ENCODE measurements at places on chromosomes 2 and 18. TPM values are rescaled to one million over a fixed set of nuclear protein-coding genes. Genes with fewer than 3 reads are reported as not detected.

DNA sequence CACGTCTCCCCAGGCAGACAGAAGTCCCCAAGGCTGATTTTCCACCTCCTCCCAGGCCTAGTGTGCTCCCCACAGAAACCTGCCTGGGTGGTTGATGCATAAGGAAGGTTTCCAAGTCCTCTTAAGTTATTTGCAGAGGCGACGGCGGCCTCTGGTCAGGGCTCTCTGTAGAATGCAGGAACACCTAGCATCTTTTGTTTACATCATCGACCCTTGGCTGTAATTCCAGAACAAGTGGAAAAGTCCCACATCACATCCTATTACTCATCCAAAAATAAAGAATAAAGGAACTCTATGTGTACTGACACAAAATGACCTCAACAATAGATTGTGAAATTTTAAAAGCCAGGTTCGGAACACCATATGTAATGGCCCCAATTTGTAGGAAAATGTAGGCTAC is 211.1 kb downstream of the ALPK2 start:
- no peak for DNase-seq
- H3K27ac ChIP-seq = no peak overlapping the region
- no peaks in the 10 kb centered on the region for H3K36me3 ChIP-seq
- H3K4me3 ChIP-seq = no peak overlapping the region

FOXI3 gene
- not detected for polyA plus RNA-seq

- no peak overlapping the region for H3K4me3 ChIP-seq
- H3K27me3 ChIP-seq = peaks cover 4% of the 10 kb centered on the region
- no peak for DNase-seq
- H3K4me1 ChIP-seq = no peaks in the 10 kb centered on the region
These were observed 180.4 kb downstream of the FAM124B start for GRCh38 chr2:224221455-224221913.

- H3K36me3 ChIP-seq = no peaks in the 10 kb centered on the region
- DNase-seq = no peak
- H3K27ac ChIP-seq = no peak overlapping the region
- no peaks in the 10 kb centered on the region for H3K4me1 ChIP-seq
- no peak overlapping the region for H3K4me3 ChIP-seq
These were observed 171.2 kb downstream of the ACOXL start for GRCh38 chr2:110903548-110903947.

GRCh38 chr18:21513292-21513691 is 87.2 kb downstream of the ESCO1 start:
- no peak overlapping the region for H3K27ac ChIP-seq
- H3K4me3 ChIP-seq = no peak overlapping the region
- no peaks in the 10 kb centered on the region for H3K4me1 ChIP-seq
- DNase-seq = no peak
- H3K27me3 ChIP-seq = no peaks in the 10 kb centered on the region

DNA sequence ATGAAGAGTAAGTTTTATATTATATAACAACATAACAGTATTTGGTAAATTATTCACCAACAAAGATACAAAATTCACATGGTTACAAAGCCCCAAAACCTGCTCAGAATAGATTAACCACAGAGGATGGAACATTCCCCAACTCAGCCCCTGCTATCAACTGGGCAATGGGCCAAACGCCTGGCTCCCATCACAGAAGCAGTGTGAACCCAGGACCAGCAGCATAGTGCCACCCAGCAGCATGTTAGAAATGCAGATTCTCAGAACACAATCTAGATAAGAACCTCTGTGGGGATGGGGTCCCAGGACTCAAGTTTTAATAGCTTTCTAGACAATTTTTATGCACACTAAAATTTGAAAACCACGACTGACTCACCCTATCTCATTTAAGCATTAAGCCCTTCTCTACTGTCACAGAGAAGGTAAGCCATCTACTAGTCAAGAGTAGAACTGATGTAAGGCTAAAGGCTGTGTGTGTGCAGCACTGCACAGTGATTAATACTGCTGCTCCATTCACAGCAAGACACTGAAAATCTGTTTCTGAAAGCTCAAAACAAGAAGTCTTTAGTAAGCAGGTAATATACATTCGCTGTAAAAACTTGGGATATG is 15.2 kb downstream of the AFG3L2 start:
- peaks cover 7% of the 10 kb centered on the region for H3K4me1 ChIP-seq
- no peaks in the 10 kb centered on the region for H3K27me3 ChIP-seq
- H3K4me3 ChIP-seq = no peak overlapping the region
- H3K27ac ChIP-seq = no peak overlapping the region

CAPN14 gene
- polyA plus RNA-seq = not detected

SCN3A gene
- polyA plus RNA-seq = 0.28 TPM

IL18RAP gene
- 0.50 TPM for polyA plus RNA-seq

DNA sequence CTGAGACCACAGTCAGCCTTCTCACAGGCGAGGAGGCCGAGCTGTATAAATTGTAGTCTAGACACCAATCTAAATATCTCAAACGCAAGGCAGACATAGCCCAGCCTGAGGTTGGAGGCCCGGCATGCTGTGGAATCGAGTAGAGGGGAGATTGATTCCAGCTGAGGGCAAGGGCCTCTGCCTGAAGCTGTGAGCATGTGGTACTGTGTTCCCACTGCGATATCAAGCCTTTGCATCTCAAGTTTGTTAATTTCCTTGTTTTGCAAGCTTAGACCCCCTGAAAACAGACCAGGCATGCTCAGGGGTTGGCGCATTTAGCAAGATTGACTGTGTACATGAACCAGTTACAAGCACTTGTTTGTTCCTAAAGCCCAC is 65.1 kb upstream of the FOSL2 start:
- H3K4me1 ChIP-seq = peaks cover 15% of the 10 kb centered on the region
- no peaks in the 10 kb centered on the region for H3K27me3 ChIP-seq
- peak overlapping the region; percentile 64 for H3K27ac ChIP-seq
- no peak overlapping the region for H3K4me3 ChIP-seq
- no peaks in the 10 kb centered on the region for H3K36me3 ChIP-seq

NEB gene
- polyA plus RNA-seq = 0.12 TPM

DNA sequence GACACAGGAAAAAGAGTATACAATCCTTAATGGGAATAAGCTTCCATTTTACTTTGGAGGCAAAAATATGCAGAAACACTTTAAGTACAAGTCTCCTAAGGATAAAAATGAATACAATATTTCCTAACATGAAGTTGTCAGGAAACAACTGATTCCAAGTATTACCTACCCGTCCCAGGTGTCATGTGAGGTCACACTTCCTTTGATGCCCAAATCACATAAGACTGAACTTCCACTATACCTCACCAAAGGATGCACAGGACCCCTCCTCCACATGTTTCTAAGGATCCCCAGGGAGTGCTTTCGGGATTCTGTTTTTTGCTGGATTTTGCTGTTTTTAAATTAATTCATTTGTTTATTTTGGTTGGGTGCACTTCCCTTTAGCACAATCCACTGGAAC is 438.5 kb upstream of the TCF4 start:
- H3K4me3 ChIP-seq = no peak overlapping the region
- no peaks in the 10 kb centered on the region for H3K27me3 ChIP-seq
- no peaks in the 10 kb centered on the region for H3K4me1 ChIP-seq
- H3K36me3 ChIP-seq = no peaks in the 10 kb centered on the region
- no peak for DNase-seq

BCS1L gene
- polyA plus RNA-seq = 20.1 TPM

MBP gene
- polyA plus RNA-seq = 7.9 TPM

PKP4 gene
- polyA plus RNA-seq = 24.6 TPM

GRCh38 chr2:100733391-100734187 is 86.3 kb upstream of the NPAS2 start:
- H3K27ac ChIP-seq = no peak overlapping the region
- no peak overlapping the region for H3K4me3 ChIP-seq
- DNase-seq = no peak
- H3K4me1 ChIP-seq = no peaks in the 10 kb centered on the region
- H3K27me3 ChIP-seq = no peaks in the 10 kb centered on the region

GRCh38 chr2:68385220-68385906 is 20.3 kb downstream of the PLEK start:
- H3K36me3 ChIP-seq = peaks cover 13% of the 10 kb centered on the region
- no peak overlapping the region for H3K27ac ChIP-seq
- no peak for DNase-seq

GRCh38 chr18:23438608-23439366 is 14.3 kb upstream of the RIOK3 start:
- H3K27ac ChIP-seq = no peak overlapping the region
- H3K27me3 ChIP-seq = no peaks in the 10 kb centered on the region
- peak overlapping the region; percentile 76 for H3K4me3 ChIP-seq
- peaks cover 11% of the 10 kb centered on the region for H3K4me1 ChIP-seq
- no peak for DNase-seq

GRCh38 chr2:71789556-71790204 is 336.3 kb downstream of the DYSF start:
- peak; percentile 0 for DNase-seq
- H3K4me1 ChIP-seq = no peaks in the 10 kb centered on the region
- H3K4me3 ChIP-seq = no peak overlapping the region
- H3K27ac ChIP-seq = no peak overlapping the region
- no peaks in the 10 kb centered on the region for H3K36me3 ChIP-seq

HOXD1 gene
- 0.12 TPM for polyA plus RNA-seq

KCNK3 gene
- 2.8 TPM for polyA plus RNA-seq

RESP18 gene
- not detected for polyA plus RNA-seq

GRCh38 chr2:120912101-120912985 is 176.7 kb downstream of the GLI2 start:
- H3K27ac ChIP-seq = peak overlapping the region; percentile 42
- no peaks in the 10 kb centered on the region for H3K36me3 ChIP-seq
- H3K27me3 ChIP-seq = no peaks in the 10 kb centered on the region

- H3K27ac ChIP-seq = no peak overlapping the region
- no peaks in the 10 kb centered on the region for H3K4me1 ChIP-seq
- DNase-seq = no peak
- no peak overlapping the region for H3K4me3 ChIP-seq
These were observed 100.5 kb downstream of the KCNF1 start for GRCh38 chr2:11012131-11012693.

- no peak overlapping the region for H3K4me3 ChIP-seq
- H3K27me3 ChIP-seq = no peaks in the 10 kb centered on the region
- DNase-seq = no peak
- H3K4me1 ChIP-seq = no peaks in the 10 kb centered on the region
- H3K36me3 ChIP-seq = no peaks in the 10 kb centered on the region
- no peak overlapping the region for H3K27ac ChIP-seq
These were observed 111.4 kb downstream of the SPP2 start for GRCh38 chr2:234161932-234162331.

DNA sequence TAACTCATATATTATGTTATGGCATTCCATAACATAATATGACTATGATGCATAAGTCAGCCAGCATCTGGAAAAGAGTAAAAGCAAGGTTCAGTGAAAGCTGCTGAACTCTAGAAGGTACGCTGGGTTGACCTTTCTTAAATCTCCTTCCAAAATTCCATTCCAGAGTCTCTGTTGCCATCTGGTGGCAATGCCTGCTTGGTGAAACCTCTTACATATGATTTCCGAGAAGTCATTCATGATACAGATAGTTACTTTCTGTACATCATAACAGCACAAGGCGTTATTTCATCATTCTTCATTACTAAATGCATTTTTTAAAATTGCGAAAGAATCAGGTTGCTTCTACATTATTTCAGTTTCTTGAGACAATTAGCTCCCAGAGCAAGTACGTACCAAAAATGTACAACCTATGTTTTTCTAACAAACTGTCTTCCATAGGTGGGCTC is 7.0 kb upstream of the EPG5 start:
- H3K4me1 ChIP-seq = no peaks in the 10 kb centered on the region
- peak overlapping the region; percentile 29 for H3K27ac ChIP-seq
- no peaks in the 10 kb centered on the region for H3K36me3 ChIP-seq
- H3K4me3 ChIP-seq = no peak overlapping the region
- peak; percentile 66 for DNase-seq

GRCh38 chr2:174781996-174782395 is 17.7 kb upstream of the CHRNA1 start:
- H3K4me3 ChIP-seq = no peak overlapping the region
- no peak for DNase-seq
- H3K4me1 ChIP-seq = peaks cover 19% of the 10 kb centered on the region
- no peaks in the 10 kb centered on the region for H3K27me3 ChIP-seq

CAD gene
- polyA plus RNA-seq = 6.5 TPM

RGPD5 gene
- polyA plus RNA-seq = 4.5 TPM

SELENOI gene
- 2.6 TPM for polyA plus RNA-seq

DNA sequence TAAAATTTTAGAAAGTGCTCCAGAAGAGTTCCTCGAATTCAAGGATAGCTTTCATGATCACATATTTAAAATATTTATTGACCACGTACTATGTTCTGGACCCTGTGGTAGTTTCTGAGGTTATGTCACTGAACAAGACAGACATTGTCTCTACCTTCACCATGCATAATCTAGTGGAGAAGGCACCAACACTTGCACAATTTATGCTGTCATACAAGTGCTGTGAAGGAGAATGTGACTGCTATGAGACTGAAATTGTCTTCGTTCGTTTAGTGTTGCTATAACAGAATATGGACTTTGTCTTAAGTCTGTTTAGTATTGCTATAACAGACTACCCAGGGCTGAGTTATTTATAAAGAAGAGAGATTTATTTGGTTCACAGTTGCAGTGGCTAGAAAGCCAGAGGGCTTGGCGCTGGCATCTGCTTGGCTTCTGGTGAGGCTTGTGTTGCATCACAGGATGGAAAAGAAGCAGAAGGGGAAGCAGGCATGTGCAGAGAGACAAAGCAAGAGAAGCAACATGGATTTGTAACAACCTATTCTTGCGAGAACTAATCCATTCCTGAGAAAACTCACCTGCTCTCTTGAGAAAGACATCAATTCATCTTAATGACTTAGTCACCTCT is 50.0 kb upstream of the RFX8 start:
- no peak for DNase-seq
- H3K27ac ChIP-seq = peak overlapping the region; percentile 26
- H3K36me3 ChIP-seq = no peaks in the 10 kb centered on the region
- H3K4me1 ChIP-seq = no peaks in the 10 kb centered on the region
- H3K27me3 ChIP-seq = no peaks in the 10 kb centered on the region

DNA sequence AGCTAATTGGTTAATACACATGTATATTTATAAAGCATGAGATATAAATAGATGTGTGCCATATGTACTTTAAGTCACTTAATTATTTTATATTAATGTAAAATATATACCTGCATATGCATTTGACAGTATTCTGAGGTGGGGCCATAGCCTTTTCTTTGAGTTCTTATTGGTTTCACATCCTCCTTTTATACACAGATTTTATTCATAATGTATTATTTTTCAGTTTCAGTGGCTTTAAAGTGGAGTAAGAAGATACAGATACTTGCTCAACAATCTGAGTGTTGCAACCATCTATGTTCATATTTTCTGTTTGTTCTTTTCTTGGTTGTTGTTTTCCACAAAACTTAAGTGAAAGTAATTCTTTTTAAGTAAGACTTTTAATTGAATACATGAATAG is 436.5 kb downstream of the RND3 start:
- H3K4me1 ChIP-seq = no peaks in the 10 kb centered on the region
- no peak overlapping the region for H3K27ac ChIP-seq
- H3K36me3 ChIP-seq = no peaks in the 10 kb centered on the region
- H3K27me3 ChIP-seq = no peaks in the 10 kb centered on the region
- DNase-seq = no peak
- H3K4me3 ChIP-seq = no peak overlapping the region
